Suprapubic skin (tissue), 4 donors: ENCODE measurements at places on chromosomes 1 and 21.

GRCh38 chr1:168903237-168903830 is 174.3 kb upstream of the DPT start:
- DNase-seq, result no peak

DNA sequence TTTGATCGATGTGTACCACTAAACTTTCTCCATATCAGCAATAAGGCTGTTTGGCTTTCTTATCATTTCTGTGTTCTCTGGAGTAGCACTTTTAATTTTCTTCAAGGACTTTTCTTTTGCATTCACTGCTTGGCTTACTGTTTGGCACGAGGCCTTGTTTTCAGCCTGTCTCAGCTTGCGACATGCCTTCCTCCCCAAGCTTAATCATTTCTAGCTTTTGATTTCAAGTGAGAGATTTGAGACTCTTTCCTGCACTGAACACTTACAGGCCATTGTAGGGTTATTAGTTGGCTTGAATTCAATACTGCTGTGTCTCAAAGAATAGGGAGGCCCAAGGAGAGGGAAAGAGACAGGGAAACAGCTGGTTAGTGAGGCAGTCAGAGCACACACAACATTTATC is 120.6 kb upstream of the KCND3 start:
- no peak for DNase-seq

DNA sequence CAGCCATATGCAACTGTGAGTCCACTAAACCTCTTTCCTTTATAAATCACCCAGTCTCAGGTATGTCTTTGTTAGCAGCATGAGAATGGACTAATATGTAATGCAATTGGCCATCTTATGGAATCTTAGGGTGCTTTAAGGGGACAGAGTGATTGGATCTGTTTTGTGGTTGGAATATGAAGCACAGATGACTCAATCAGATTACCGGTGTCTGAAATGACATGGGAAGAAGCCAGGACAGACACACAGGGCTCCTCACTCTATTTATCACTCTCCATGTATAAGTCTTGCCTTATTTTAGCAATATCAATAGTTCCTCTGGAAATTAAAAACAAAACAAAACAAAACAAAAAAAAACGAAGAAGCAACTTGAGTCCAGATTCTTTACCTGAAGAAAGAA is 12.9 kb downstream of the KCNJ6 start:
- DNase-seq, result no peak

DNA sequence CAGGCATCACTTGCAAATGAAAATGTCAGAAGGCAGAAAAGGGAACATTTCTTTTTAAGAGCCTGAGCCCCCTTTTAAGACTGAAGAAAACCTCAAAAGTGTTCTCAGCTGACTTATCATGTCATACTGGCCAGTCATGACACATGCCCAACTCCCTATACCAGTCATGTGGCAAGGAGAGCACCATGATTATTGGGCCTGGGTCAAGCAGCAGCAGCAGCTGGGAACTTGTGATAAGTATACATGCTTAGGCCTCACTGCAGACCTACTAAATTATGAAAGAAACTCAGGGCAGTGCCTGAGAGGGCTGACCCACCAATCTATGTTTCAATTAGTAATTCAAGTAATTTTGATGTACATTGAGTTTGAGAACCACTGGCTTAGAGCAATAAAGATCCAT is 8.6 kb downstream of the RO60 start:
- DNase-seq, result no peak

- no peak for DNase-seq
Observed at GRCh38 chr1:60078182-60078581, 4.6 kb upstream of the C1orf87 start.

DNA sequence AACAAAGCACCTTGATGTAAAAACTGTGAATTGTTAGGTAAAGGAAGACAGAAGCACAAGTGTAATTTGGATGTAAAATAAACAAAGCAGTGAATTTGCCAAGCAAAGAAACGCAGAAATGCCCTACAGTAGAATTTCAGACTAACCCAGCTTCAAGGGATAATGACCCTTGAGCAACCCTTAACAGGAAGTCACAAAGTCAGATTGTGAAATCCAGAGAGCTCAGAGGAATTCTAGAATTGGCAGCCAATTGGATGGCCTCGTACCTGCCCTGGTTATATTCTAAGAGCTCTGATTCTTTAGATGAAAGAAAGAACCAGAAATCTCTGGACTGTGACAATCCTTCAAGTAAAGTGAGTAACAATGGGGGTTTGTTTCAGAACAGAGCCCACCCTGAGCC is 152.7 kb upstream of the CHRM3 start:
- DNase-seq, result no peak

DNA sequence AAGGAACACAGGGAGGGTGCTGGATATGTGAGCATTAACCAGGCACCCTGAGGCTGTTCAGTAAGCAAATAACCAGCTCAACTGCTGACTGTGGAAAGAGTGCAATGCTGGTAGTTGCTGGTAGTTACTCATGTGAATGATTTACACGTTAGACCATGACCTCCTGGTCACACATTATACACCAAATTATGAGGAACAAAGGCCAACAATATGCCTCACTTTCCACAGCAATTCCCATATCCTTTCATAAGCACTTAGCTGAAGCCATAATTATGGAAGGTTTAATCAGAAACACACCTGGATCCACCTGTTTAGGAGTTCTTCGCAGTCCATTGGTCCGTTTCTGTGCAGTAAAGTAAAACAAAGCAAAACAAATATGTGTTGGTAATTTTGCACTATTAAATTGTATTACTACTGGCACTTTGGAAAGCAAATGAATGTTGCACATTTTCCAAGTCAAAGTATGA is 281.8 kb downstream of the VAV3 start:
- no peak for DNase-seq

DNA sequence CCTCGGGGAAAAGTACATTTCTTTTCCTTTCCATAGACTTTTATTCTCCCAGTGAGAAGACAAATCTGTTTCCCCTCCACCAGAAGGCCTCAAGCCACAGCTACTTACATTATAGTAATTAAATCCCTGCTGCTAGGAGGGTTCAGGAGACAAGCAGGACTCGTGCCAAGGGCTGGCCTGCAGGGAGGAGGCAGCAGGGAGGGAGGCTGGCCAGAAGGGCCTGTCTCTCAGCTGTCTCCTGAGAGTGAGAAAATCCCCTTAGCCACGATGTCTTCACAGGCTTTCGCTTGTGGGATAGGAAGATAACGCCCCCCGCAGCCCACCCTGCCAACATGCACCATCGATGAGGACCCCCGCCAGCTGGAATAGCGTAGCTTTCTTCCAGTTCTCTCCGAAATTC is 14.0 kb downstream of the KCNN3 start:
- no peak for DNase-seq

GRCh38 chr1:41399145-41399795 is 38.0 kb downstream of the FOXO6 start:
- DNase-seq, result no peak

DNA sequence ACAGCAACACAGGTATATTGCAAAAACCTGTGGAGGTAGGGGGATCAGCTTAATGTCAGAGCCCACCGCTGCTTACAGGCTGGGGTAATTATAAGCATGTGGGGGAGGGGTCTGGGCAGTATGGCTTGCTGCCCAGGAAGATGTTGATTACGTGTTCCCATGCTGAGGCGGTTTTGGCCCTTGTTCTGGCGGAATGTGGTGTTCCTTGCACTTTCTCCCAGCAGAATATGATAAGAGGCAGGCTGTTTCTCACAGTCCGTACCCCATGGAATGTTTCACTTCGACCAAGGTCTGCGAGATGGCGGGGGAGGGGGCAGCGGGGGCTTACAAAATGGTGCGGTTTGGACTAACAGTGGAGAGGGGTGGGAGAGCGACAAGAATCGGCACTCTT is 9.8 kb upstream of the HPCAL4 start:
- DNase-seq, result no peak

GRCh38 chr1:117500584-117500983 is 105.3 kb upstream of the TENT5C start:
- no peak for DNase-seq

DNA sequence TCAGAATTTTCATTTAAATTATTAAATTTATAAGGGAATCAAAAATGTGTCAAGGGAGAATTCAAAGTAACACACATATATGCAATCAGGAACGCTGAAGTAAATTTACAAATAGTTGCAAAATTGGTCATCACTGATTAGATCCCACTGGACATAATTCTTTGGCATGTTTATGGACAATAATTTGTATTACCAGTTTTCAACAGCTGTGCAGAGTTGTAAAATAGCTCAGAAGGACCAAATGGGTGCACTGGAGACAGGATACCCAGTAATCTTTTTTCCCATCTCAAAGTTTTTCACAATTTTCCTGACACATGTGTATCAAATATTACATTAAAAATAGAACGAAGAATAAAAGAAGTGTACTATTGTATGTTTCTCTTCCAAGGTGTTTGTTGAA is 4.1 kb upstream of the ANGPTL1 start:
- DNase-seq, result no peak

DNA sequence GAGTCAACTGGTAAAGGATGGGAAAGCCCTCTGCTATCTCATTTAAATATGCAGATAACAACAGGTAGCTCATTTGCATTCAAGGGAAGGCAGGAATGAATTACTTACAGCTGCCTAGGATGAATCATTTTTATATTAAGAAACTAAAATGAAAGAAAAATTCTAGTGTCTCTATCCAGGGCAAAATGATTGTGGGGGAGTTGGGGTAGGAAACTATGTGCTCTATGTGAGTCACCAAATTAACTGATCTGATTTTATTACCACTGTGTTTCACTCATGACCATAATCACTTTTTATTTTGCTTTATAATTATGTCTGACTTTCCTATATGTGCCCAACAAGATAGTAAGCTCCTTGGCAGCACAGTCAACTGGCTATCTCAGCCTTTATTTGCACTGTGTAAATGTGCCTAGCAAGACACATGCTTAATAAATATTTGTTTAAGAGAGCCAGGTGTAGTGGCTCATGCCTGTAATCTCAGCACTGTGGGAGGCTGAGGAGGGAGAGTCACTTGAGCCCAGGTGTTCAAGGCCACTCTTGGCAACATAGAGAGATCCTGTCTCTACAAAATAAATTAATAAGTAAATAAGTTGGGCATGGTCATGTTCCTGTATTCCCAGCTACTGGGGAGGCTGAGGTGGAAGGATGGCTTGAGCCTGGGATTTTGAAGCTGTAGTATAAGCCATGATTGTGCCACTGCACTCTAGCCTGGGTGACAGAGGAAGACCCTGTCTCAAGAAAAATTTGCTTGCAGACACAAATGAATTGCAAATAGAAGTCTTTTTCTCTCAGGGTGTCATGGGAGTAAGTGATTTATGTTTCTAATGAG is 84.1 kb downstream of the SPAG17 start:
- DNase-seq, result no peak

GRCh38 chr1:112544751-112545150 is 36.0 kb downstream of the WNT2B start:
- DNase-seq, result no peak

DNA sequence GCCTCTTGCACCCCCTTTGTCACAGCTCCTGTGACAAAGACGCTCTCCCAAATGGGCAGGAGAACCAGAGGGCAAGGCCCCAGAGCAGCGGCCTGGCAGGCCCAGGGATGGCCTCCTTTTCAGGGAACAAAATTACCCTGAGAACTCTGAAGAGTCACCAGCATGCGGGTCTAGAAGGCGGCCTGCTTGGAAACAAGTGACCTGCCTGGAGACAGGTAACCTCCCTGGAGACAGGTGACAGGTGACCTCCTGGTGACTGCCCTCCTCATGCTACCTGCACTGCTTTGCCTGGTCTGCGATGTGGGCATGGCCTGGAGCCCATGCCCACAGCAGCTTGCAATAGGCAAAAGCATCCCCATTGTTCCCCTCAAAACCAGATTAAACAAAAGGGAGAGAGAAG is 86.5 kb upstream of the ZC3H12A start:
- DNase-seq, result no peak

DNA sequence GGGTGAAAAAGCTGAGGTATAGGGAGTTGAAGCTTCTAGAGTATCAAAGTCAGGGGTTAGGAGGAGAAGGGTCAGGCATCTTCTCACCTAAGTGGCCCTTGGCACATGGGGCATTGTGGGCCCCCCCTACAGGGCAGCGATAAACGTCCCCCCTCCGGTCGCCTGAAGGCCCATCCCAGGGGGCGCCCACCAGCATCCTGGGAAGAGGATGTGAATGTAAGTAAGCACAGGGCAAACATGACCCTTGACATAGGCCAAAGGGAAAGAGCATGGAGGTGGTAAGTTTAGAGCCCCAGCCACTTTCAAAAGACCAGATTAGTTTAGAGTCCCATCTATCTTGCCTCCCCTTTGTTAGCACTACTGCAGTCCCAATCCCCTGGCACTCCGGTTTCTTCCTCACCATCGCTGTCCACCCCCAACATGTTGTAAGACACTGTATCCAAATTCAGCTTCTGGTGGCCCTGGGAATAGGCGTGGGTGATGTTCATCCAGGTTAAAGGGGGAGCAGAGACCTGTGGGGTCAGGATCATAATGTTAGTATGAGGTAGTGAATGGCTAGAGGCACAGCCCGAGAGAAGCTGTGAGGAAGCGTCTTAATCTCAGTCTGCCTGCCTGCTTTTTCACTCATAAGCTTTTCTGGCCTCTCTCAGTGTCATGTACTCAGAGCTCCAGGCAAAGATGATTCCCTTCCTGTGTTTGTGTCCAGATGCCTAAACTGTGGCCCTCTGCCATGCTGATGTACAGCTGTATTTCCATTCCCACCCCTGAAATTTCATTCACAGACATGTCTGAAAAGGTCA is 2.7 kb downstream of the ITGA10 start:
- no peak for DNase-seq

DNA sequence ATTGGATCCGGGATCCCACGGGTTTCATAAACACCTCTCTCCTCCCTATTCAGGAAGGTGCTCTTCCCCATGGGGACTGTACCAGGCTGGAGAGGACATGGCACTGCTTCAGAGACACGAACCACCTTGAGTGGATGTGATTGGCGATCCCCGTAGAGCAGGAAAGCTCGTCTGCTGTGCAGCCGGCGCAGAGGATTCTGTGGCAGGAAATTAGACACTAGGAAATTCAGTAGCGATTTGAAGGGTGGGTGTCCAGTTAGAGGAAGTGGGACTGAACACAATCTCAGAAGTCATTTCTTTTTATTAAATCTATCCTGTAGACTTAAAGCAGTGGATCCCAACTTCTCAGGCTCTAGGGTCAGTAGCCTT is 767 bp downstream of the PDIK1L start:
- DNase-seq, result no peak

- DNase-seq, result no peak
Observed at GRCh38 chr1:44924835-44925464, 61.4 kb downstream of the EIF2B3 start.

DNA sequence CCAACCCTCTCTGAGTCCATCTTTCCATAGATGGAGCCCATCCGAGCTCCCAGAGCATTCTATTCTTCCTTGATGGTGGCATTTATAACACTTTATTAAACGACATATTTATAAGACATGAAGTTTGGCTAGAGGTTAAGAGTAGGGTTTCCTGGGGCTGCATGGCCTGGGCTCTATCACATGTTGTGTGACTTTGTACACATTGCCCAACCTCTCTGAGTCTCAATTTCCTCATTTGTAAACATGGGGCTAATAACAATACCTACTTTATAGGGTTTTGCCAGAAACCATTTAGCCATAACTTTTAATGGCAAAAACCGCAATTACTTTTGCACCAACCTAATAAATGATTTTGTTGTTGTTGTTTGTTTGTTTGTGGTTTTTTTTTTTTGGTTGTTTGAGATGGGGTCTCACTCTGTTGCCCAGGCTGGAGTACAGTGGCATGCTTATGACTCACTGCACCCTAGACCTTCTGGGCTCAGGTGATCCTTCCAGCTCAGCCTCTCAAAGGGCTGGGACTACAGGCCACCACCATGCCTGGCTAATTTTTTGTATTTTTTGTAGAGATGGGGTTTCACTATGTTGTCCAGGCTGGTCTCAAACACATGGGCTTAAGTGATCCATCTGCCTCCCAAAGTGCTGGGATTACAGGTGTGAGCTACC is 13.9 kb upstream of the ASAP3 start:
- DNase-seq, result no peak
